ENCODE measurements at places on chromosomes 2 and 18.
A peak's percentile ranks its signal among the peaks of the same experiment; 100 is the strongest.

- no peak for DNase-seq
Measured at GRCh38 chr18:49241852-49242251, 218.6 kb downstream of the DYM start.

DNA sequence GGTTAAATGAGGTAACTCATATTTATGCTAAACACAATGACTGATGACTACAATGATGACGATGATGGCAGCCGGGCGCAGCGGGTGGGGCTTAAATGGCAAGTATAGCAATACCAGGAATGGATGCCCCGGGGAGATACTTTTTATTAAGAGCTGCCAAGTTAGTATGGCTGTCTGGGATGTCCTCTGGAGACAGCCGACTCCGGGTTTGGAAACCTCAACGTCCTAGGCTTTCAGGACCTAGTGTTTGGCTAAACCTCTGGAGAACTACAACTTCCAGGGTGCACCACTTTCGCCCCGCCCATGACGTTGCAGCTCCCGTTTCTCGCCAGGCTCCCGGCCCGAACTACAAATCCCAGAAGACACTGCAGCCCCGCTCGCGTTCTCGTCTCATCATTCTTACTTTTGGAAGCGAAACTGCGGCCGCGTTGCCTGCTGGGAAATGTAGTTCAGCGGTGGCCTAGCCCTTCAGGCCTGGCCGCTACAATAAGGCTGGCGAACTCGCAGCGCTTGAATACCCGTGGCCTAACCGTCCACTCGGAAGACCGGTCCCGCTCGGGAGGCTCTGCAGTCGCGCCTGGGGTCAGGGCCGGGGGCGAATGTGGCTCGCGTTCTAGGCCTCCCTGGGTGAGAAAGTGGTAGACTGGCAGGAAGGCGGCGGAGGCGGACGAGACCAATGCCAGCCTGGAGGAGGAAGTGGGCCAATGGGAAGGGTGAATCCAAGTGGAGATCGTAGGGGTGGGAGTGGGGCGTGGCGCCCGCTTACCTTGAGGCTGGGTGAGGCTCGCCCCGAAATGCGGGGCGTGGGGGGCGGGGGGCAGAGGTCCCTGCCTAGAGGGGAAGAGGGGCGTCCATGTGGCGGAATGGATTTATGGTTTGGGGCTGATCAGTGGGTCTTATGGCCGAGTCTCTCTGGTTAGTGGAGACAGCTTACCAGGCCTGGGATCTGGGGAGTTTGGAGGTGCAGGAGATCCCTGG, at the start of gene SMARCAL1:
Gene SMARCAL1, plus strand, starts transcription at position 463 of the 978 bp plus-strand sequence. CDS start 2,221 bp downstream, outside the sequence.
- DNase-seq = peak; percentile 98

GRCh38 chr2:138503087-138503442, 1.5 kb downstream of the SPOPL start:
- no peak for DNase-seq

- no peak for DNase-seq
Measured at GRCh38 chr18:12637901-12638643, 19.8 kb downstream of the SPIRE1 start.

GRCh38 chr2:145864501-145864900, 1344.6 kb upstream of the ZEB2 start:
- no peak for DNase-seq

GRCh38 chr2:43030551-43031307, 195.7 kb downstream of the ZFP36L2 start:
- DNase-seq = no peak

- DNase-seq = no peak
Measured at GRCh38 chr2:173393636-173394035, 39.0 kb downstream of the CDCA7 start.

All from stimulated activated CD8-positive, alpha-beta memory T cell treated with anti-CD3 and anti-CD28 coated beads, Interleukin-7, amount 100 ng/mL, for 1 hour (primary cell).